ENCODE measurements at places on chromosomes 12 and 14. TPM values are rescaled to one million over a fixed set of nuclear protein-coding genes. Genes with fewer than 3 reads are reported as not detected.

Gene SRGAP1
- total RNA-seq = 2.3 TPM

GRCh38 chr14:105117257-105117646 is 51.3 kb downstream of the JAG2 start:
- DNase-seq = no peak

Gene BIN2
- not detected for total RNA-seq

GRCh38 chr14:95255487-95255886 is 64.2 kb downstream of the CLMN start:
- no peak for DNase-seq

DNA sequence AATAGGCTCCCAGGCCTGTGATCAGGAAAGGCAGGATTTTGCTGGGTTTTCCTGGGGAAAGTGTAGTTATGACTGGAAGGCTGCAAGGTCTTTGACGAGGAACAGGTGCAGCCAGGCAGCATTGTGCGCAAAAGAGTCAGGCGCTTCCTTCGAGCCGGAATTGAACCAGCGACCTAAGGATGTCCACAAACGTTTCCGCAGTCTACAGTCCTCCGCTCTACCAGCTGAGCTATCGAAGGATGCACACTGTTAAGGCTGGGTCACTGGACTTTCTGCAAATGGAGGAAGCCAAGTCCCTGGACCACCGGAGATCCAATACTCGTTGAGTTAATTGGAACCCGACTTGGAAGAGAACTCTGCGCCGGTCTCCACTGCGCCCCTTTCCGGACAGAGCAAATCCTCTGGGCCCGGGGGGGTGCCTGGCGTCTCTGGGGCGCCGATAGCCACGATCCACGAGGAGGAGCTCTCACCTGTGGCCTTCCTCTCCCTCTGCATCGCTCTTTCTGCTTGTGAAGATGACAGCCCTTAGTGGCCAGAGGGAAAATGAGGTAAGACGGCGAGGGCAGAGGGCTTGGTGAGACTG is 18.4 kb upstream of the OR6S1 start:
- no peak for DNase-seq

Gene SDR9C7
- 0.16 TPM for total RNA-seq

GRCh38 chr12:95787274-95787818 is 3.2 kb downstream of the NTN4 start:
- DNase-seq = no peak

Gene LRP1
- total RNA-seq = 40.0 TPM

Gene MMP19
- total RNA-seq = 8.6 TPM

GRCh38 chr14:78202976-78203375 is 32.8 kb downstream of the NRXN3 start:
- no peak for DNase-seq

Gene RERG
- 2.8 TPM for total RNA-seq

DNA sequence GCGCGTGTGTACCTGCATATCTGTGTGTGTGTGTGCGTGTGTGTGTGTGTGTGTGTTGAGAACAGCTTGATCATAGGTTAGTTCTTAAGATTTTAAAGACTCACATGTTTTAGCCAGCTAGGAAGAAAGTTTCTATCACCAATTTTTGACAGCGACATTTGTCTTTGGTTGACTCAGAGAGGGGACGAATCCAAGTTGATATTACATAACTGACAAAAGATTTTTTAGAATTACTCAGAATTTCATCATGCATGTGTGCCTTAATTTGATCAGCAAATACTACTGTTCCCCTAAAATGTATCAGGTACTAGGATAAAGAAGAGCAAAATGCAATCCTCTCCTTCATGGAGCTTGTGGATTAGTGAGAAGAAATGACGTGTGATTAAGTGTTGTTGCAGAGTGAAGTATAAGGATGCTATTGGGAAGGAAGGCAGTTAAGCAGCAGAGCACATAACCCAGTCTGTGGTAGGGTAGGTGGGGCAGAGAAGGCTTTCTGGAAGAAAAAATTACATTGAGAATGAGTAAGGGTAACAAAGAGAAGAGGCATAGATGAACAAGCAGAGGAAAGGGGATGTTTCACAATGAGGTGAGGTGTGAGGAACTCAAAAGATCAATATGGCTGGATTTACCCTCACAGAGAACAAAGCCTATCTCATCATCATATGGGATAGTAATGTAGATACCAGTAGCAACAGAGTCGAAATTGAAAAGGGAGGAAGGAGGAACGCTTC is 77.5 kb downstream of the ELK3 start:
- DNase-seq = no peak

DNA sequence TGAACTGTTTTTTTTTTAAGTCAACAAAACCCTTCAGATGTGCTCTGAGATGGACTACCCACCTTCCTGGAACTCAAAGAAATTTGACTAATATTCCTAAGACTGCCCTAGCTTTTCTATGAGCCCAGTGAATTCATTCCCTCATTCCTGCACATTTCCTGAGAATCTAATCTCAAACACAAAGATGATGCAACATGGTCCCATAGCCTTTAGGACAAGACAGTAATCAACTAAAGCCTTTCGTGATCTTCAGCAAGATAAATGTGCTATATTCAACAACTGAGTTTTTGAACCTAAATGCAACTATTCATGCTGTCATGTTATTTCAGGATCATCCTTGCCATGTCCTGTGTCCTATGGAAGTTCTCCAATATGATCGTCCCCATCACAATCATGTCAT is 5.0 kb downstream of the SETD3 start:
- DNase-seq = no peak

GRCh38 chr12:2466211-2466610 is 328.6 kb upstream of the FKBP4 start:
- DNase-seq = no peak

GRCh38 chr12:69189378-69189978 is 49.9 kb upstream of the CPSF6 start:
- DNase-seq = no peak

DNA sequence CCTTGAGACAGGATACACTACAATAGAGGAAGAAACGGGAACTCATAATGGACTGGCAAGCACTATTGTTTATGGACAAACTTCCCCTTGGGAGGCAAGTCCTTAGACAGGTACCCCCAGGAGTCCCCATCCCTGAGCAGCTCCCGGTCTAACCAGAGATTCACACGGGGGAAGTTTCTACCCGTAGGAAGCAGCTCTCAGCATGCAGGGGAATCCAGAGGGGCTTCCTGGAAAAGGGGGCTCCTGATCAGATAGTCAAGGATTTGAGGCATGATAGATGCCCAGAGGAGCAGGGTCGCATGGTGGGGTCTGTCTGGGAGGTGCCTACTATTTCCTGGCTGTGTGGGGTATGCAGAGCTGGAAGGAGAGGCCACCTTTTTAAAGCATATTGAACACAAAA is 282.4 kb upstream of the RTL1 start:
- no peak for DNase-seq

GRCh38 chr12:93780101-93780641 is 103.0 kb downstream of the CRADD start:
- DNase-seq = no peak

- peak; percentile 32 for DNase-seq
Observed at GRCh38 chr14:104137297-104138097, 890 bp upstream of the KIF26A start.

- DNase-seq = no peak
Observed at GRCh38 chr12:29159661-29160060, 10.6 kb downstream of the FAR2 start.

Gene IFT81
- 17.7 TPM for total RNA-seq

- peak; percentile 78 for DNase-seq
Observed at GRCh38 chr12:49131894-49132461, 783 bp upstream of the TUBA1B start.

DNA sequence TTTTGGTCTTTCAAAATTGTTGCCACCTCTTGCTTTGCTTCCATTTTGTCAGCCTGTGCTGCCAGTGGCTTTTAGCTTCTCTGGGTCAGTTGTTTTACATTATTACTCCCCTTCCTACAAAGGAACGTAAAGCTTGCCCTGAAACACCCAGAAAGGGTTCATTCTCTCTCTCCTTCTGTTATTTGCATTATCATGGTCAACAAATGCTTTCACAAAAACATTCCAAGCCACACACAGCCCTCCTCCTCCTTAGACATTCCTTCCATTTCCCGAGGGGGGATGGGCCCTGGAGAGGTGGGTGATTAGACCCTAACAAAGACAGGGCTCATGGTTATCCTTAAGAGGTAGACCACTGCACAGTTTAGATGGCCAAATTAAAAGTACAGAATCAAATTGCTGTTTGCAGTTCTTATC is 60.4 kb upstream of the SINHCAF start:
- no peak for DNase-seq

DNA sequence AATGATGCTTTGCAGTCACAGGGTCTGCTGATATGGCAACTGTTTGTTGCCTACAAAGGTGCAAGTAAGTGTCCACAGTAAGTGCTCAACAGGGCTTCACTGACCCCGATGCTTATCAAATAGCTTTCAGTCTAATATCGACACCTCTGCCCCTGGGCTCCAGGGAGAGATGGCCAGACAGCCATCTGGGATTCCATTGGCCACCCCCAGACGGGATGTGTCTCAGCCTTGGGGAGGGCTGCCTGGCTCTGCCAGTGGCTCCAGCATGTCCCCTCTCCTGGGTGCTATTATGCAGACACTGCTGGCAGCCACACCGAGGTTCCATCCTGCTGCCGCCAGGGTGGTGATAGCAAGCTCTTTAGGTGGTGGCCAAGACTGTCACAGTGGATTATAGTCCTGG is 57.4 kb downstream of the DGLUCY start:
- no peak for DNase-seq

- DNase-seq = no peak
Observed at GRCh38 chr14:101033446-101034165, 130.1 kb upstream of the RTL1 start.

GRCh38 chr12:76264611-76265012 is 83.6 kb downstream of the BBS10 start:
- DNase-seq = no peak

DNA sequence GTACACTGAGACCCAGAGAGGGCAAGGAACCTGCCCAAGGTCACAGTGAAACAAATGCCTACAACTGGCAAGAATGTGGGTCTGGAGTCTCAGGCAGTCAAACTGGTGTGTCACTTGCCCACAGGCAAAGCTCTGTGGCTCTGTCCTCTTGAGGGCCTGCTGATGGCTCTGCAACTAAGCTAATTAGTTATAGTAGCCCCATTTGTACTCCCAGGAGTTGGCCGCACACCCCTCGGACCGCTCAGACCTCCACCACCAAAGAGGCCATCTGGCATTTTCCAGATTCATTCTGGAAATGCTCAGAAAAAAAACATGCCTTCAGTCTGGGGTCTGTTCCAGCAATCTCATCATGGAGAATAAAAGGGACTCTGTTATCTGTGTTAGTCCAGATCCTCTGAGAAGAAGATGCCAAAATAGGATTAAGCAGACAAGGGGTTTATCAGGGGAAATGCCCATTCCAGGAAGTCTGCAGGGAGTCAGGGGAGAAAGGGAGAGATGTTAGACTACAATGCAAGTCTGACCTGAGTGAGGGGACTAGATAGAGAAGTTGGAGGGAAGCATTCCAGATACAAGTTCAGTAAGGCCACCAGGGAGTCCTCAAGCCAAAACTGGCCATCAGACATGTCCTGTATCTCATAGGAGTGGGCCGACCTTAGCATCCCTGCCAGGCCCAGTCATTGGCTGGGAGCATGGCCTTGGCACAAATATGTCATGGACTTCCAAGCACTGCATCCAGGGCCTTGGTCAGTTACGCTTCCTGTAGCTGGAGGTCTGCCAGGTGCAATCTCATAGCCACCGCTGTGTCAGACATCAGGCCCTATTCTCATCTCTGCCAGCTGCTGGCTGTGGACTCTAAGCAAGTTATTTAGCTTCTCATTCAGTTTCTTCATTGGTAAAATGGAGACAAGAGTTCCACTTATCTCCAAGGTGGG is 15.4 kb upstream of the OAS1 start:
- no peak for DNase-seq

DNA sequence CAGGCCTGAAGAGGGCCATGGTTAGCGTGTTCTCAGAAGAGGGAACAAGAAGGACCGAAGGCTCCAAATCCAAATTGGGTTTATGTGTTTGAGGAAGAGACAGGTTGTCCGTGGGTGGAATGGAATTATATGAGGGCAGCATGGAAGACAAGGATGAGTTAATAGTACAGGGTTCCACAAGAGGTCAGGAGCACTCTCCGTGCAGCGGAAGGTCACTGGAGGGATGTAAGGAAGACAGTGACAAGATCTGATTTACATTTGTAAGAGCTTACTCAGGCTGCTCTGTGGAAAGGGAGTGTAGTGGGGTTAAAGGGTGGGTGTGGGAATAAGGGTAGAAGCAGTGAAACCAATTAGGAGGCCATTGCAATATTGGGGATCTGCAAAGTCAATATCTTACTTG is 97.0 kb downstream of the TPH2 start:
- DNase-seq = no peak

DNA sequence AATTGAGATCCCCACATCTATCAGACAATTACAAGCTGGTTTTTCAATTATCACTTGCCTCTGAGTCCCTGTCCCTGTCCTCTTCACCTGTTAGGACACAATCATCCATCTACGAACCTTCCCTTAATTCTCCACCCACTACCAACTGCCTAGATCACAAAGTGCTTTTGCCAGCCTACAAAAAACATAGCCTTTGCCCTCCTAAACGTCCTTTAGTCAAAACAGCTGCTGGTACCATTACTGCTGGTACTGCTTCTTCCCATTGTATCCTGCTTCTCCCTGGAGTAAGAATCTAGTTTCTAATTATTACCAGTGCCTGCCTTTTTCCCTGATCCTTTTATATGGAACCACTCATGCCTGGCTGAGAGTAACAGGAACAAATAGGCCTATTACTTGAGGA is 82.1 kb downstream of the CPNE8 start:
- DNase-seq = no peak

GRCh38 chr12:32273712-32274111 is 125.6 kb upstream of the FGD4 start:
- no peak for DNase-seq

DNA sequence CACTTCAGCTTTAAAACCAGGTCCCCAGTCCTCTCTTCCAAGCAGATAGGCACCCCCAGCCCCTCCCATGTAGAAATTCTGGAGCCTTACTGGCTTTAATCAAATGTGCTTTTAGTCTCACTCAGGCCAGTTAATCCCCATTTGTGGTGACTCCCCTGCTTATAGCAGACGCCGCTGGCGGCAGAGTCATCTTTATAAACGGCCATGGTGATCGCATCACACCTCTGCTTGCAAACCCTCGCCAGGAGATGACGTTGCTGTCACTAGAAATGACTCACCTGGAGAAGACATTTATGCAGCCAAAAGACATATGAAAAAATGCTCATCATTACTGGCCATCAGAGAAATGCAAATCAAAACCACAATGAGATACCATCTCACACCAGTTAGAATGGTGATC is 369.3 kb downstream of the VRK1 start:
- DNase-seq = no peak

Gene ANG
- total RNA-seq = 1.4 TPM

- no peak for DNase-seq
Observed at GRCh38 chr12:121921066-121921465, 2.7 kb downstream of the CFAP251 start.
